ENCODE measurements at places on chromosomes 13 and 19. TPM values are rescaled to one million over a fixed set of nuclear protein-coding genes. Genes with fewer than 3 reads are reported as not detected.
A peak's percentile ranks its signal among the peaks of the same experiment; 100 is the strongest.

Gene MYO16
- not detected for total RNA-seq

- DNase-seq = no peak
Measured at GRCh38 chr13:105814219-105814901, 721.1 kb downstream of the EFNB2 start.

- peak; percentile 53 for DNase-seq
Measured at GRCh38 chr19:8304841-8305621, 3.1 kb downstream of the CD320 start.

- no peak for DNase-seq
Measured at GRCh38 chr19:31335716-31336115, 13.5 kb downstream of the TSHZ3 start.

Gene SIGLEC5
- total RNA-seq = not detected

Gene ARRDC5
- total RNA-seq = 0.39 TPM

- DNase-seq = no peak
Measured at GRCh38 chr13:94112731-94113130, 366.8 kb downstream of the DCT start.

- DNase-seq = peak; percentile 77
Measured at GRCh38 chr19:5031231-5032100, 62.6 kb downstream of the KDM4B start.

- DNase-seq = no peak
Measured at GRCh38 chr19:33300009-33300893, 2.1 kb downstream of the CEBPA start.

DNA sequence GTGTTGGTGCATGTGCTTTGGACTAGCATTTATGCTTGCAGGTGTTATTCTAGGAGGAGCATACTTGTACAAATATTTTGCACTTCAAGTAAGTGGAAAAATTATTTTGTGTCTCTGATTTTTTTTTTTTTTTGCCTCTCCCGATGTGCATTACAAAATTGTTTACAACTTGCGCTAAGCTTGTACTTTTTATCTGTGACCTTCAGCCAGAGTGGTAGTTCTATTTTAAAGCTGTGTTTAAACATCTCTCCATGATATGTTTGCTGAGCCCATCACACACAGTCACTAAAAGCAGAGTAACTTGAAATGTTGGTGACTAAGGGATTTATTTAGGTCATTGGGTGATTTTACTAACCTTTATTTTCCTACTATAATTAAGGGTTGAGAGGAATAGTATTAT is 20.8 kb downstream of the ITM2B start:
- no peak for DNase-seq

Gene SERP2
- total RNA-seq = 0.43 TPM

GRCh38 chr13:98689347-98689968 is 63.0 kb downstream of the SLC15A1 start:
- DNase-seq = no peak

DNA sequence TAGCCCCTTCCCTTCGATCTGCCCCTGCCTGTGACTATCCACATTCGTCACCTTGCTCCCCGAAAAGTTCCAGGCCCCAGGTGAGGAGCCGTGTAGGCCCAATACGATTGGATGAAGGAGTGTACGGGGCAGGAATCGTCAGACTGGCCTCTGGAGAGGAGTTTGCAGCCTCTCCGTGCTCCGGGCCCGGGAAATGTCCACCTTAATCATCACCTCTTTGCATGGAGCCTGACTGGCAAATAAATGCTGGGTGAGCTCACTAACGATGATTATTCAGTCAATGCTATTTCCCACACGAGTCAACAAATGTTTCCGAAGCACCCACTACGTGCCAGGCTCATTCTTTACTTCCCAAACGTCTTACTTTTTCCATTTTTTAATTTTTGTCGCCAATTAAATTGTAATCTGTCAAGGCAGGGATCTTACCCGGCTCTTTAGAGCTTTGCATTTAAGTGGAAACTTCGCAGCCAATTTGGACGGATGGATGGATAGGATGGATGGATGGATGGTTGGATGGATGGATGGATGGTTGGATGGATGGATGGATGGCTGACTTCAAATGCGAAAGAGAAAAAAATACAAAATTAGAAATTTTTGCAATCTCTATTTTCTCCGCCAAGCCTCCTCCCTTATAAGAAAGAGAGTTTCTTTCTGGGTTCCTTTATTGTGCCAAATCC is 45.8 kb downstream of the TGDS start:
- no peak for DNase-seq
